Bronchial epithelial cell (primary cell): ENCODE measurements at places on chromosomes 2 and 18.
A peak's percentile ranks its signal among the peaks of the same experiment; 100 is the strongest.

DNA sequence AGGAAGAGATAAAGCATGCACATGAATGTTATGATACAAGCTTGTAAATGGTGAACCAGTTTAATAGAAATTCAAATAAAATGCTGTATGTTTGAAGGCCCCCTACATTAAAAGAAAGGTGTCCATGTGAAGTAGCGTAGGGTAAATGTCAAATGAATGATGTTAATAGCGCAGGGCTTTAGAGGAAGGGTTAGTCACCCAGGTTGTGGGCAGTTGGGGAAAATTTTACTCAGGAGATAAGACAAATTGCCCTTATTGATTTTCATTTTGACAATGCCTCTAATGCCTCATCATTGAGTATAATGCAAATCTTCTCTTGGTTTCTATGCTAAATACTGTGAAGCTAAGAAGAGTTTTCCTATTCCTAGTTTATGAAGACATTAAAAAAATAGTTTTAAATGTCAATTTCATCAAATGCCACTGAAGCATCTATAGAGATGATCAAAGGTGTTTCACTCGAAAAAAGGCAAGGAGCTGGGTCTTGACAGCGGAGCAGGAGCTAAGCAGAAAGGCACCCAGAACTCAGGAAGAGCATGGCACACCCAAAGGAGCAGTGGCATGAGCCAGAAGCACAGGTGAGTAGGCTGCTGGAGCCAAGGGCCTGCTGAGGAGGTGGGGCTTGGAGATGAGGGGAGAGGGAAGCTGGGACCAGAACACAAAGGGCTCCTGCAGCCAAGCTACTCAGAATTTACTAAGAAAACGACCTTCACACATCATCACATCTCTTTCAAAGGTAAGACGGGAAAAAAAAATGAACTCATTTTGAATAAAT lies 129.3 kb upstream of the ACKR3 start:
- DNase-seq = no peak

GRCh38 chr2:163771596-163771995 lies 35.8 kb upstream of the FIGN start:
- DNase-seq = peak; percentile 95

GRCh38 chr2:232058063-232058877 lies 96.8 kb downstream of the DIS3L2 start:
- DNase-seq = no peak

DNA sequence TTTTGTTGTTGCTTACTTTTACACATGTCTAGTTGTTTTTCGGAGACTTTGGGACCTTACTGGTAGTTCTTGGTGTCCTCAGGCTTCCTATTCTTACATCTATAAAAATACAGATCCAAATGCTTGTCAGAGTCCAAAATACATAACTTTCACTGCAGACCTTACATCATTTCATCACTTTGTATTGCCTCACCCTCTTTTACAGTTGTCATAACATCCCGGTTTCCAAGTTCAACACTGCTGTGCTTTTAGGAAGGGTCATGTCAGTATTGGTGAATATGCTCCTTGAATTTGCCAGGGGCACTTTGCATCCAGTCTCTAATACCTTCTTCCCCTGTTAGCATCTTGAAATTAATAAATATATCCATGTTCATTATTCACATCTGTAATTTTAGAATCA lies 518.2 kb upstream of the RAB12 start:
- no peak for DNase-seq

- no peak for DNase-seq
These were observed 641.7 kb downstream of the NR4A2 start for GRCh38 chr2:155690785-155691184.

DNA sequence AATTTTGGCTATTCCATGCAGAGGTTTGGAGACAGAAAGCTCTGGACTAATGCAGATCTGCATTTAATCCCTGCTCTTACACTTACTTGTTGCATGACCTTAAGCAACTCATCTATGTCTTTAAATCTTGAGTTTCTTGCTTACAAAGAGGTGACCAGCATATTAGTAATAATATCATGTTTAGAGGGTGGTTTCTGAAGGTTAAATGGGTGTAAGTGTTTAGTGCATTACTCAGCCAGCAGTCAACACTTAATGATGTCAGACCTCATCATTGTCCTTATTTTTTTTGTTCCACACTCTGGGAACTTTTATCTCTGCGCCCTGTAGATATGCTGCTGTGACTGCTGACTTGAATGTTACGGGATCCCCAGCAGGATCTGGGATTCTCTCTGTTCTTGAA lies 1.7 kb downstream of the IL1RL1 start:
- peak; percentile 98 for DNase-seq

GRCh38 chr2:176251928-176252327 lies 17.3 kb upstream of the MTX2 start:
- peak; percentile 97 for DNase-seq

- DNase-seq = peak; percentile 64
These were observed 44.6 kb upstream of the GCG start for GRCh38 chr2:162196638-162197037.

DNA sequence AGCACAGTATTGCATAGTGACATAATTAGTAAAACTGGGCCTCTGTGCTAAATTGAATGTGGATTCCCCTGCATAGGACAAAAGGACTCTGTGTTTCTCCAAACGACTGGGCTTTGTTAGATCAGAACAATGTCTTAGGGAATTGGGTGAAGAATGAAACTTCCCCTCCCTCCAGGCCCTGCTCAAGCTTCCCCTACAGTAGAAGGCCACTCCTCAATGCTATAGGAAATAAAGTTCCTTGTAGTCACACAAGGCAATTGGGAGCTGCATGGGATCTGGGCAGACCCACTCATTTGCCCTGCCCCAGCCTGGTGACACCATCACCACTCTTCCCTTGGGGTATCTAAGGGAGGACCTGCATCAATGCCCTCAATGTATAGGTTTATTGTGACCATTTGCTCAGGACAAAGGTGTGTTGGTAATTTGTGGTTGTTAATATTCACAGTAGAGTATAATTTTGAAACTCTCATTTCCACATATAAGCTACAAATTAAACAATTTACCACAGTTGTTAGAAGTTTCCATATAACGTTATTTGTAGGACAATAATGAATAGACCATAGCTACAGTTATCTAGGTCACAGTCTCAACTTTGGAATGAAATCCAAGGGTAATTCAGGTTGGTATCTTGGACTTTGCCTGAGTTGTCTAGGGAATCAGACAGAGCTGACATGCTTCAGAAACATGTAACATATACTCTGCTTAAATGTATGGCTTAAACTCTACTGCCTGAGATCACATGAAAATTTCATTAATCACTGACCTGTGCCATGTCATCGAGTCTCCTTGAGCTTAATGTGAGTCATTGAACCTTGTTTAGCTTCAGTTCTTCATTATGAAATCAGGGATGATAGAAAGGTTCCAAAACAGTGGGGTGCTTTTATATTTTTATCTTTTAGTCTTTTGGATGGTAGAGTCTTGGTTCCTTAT lies 64.8 kb upstream of the DARS1 start:
- peak; percentile 13 for DNase-seq

DNA sequence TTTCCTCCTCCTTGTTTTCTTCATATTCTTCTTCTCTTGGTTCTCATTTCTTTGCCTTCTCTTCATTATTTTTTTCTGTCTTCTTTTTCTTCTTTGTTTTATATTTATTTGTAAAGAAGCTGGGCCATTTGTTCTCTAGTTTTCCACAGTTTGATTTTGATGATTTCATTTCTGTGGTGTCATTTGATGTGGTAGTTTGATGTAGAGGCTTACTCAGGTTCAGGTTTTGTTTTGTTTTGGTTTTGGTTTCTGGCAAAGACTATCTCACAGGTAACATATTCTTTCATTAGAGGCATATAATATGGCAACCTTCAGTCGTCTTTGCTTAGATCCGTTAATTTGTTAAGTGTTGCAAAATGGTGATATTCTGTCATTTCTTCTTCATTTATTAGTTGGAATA lies 75.3 kb downstream of the BABAM2 start:
- no peak for DNase-seq

- no peak for DNase-seq
These were observed 4.2 kb downstream of the ECEL1 start for GRCh38 chr2:232483311-232483922.

GRCh38 chr2:55311444-55311870 lies 42.4 kb upstream of the MTIF2 start:
- peak; percentile 65 for DNase-seq

DNA sequence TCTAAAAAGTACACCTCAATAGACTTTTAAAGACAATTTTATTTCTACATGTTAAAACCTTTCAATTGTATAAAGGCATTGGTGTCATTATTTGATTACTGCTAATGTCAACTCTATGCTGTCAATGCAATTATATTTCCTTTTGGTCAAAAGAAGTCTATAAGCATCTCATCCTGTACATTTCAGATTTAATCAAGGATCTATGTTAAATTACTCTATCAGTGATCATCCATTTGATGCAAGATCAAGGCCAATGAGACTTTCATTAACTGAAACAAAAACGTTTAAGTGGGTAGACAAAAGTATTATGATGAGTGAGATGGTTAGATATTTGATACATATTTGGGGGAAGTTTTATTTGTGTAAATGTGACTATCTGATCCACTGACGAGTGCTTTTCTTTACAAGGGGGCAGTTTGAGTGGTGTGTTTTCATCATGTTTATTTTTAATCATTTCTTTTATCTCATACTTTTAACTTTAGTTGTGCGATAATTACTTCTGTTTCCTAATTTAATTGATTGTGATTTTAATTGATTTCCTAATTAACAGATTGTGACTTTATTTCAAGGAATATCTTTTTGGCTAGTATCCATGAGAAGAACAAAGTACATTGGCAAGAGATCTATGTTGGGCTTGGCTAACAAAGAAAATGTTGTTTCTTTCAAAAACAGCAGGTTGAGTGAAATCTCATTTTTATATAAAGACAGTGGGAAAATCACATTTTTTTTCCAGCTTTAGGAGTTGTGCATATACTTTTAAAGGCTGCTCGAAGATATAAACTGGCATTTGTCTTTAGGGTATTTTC lies 1.1 kb downstream of the ARHGAP28 start:
- no peak for DNase-seq

DNA sequence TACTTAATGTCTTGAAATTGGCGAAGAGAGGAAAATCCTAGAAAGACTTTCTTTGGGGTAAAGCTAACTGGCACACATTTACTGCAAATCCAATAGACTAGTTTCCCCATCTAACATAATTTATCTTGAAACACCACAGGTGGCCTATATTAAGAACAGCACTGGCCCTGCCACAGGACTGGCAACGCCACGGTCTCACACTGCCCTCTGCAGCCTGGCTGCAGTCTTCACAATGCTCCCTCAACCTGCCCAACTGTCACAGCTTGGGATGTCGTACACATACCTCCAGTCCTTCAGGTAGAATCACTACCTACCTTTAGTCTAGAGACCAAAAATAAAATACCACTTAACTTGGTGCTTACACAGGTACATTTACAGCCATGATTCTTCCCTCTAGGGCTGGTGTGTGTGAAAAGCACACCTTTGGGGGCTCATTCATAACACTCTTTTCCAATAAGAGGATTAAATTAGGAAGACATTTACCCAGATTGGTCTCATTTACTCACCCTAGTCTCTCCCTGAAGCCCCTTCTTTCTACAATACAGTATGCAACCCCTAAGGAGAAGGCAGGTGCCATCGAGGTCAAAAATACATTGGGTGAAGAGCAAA lies 222.2 kb downstream of the C1D start:
- DNase-seq = peak; percentile 63

DNA sequence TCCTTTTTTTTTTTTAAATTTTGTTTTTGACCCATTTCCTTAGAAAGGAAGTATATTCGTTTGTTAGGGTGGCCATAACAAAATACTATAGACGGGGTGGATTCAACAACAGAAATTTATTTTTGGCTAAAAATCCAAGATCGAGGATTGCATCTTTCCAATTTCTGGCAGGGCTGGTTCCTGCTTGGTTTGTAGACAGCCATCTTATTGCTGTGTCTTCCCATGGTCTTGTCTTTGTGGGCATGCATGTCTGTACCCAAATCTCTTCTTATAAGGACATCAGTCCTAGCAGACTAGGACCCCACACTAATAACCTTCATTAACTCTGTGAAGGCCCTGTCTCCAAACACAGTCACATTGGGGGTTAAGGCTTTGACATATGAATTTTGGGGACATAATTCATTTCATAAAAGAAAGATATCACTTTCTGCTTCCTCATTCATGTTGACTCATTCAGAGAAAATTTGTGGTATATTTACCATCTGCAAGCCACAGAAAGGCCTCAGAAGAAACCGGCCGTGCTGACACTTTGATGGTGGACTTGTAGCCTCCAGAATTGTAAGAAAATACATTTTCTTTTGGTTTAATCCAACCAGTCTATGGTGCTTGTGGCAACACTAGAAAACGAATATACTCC lies 262.1 kb downstream of the LPIN1 start:
- peak; percentile 59 for DNase-seq

GRCh38 chr2:183610724-183611123 lies 486.5 kb downstream of the NUP35 start:
- DNase-seq = no peak

GRCh38 chr2:37149626-37150322 lies 7.0 kb downstream of the EIF2AK2 start:
- no peak for DNase-seq

DNA sequence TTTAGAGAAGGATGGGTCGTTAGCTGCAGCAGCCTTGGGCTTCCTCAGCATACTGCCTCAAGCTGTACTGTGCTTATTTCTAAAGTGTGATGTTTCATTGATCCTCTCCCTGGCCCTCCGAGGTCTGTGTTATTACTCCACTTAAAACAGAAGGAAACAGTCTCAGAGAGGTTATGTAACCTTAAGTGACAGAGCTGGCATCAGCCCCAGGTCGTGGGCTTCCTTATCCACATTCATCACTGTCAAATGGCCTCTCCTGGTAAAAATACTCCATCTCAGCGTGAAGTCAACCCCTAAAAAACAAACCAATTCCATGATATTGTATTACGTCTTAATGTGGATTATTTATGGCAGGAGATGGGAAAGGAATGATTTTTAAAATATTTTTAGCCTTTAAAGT lies 153.3 kb upstream of the NOSTRIN start:
- no peak for DNase-seq

DNA sequence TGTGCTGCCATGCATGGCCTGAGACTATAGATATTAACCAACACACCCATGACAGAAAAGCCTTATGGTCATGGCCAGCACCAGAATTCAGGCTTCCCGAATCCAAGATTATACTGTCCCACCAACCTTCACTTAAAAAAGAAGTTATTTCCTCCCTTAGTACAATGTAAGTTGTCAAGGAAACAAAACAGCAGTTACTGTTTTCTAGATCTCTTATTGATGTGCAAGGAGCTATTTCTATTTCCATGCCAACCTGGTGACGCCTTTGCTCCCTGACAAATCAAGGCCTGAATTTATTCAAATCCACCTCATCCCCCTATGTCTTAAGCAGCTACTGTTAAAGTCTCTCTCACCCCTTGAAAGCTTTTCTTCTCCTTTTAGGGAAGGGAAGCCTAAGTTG lies 249.3 kb downstream of the ZNF521 start:
- DNase-seq = no peak

GRCh38 chr18:75108579-75109318 lies 100.2 kb downstream of the PTGR3 start:
- no peak for DNase-seq

- peak; percentile 62 for DNase-seq
These were observed 1.9 kb downstream of the MEX3C start for GRCh38 chr18:51195451-51196117.

- DNase-seq = no peak
These were observed 74.9 kb downstream of the CAPN13 start for GRCh38 chr2:30732376-30732775.
